ENCODE measurements at places on chromosomes 4 and X.

DNA sequence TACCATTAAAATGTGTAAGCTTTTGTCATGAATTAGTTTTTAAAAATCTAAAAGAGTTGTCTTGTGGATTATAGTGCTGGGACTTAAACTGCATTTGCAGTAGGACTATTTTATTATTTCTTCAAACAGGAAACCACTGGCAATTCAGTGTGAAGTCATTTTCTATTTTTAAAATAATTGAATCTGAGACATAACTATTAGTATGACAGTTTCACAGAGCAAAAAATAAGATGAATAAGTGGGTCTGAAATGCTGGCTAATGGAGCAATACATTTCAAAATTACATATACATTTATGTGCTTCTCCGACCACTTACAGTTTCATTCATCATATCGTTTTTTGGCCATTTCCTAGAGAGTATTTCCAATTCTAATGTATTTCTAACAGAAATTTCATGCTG is 75.3 kb upstream of the RAPGEF2 start:
- no peak for DNase-seq

DNA sequence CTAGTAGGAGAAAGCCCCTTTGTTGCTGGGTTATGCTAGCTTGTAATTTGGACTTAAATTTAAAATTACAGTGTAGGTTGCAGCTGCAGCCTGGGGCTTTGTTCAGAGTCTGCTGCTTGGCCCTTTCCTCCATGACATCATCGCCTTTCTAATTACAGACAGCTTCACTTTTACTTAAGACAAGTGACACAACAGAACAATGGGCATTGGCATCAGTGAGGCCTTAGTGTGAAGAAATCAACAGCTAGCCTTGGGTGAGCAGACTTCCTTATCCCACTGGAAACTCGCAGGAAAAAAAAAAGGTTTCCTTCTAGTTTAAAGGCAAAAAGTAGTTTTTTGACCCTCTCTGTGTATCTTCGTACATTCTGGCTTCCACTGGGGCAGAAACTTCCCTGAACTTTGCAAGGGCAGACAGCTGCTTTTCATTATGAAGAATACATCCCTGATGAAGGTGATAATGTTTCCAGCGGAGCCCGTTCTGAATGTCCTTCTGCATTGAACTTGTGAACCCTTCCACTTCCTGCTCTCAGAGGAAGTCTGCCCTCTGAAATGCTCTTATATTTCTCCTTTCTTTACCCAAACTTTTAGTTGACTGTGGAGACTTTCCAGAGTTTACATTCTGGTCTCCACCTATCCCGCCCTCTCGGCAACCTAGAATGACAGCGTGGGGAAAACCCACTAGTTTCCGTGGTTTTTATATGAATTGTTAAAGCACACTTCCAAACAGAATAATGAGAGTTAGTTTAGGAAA is 123.2 kb upstream of the FAM9C start:
- DNase-seq, result no peak

- DNase-seq, result no peak
Observed at GRCh38 chr4:106302062-106302438, 14.0 kb downstream of the TBCK start.

DNA sequence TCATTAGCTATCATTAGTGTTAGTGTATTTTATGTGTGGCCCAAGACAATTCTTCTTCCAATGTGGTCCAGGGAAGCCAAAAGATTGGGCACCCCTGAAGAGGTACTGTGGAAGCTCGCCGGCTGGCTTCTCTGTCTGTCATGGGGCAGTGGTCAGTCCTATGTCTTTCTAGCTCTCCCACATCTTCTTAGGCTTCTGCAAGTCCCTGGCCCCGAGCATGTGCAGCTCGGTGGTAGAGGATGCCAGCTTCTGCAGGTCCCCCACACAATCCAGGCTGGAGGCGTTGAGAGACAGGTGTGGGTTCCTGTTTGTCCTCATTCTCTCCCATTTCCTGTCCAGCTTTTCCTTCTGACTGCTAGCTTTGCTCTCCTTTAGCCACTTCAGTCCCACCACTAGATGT is 134.1 kb upstream of the NALF2 start:
- DNase-seq, result no peak

DNA sequence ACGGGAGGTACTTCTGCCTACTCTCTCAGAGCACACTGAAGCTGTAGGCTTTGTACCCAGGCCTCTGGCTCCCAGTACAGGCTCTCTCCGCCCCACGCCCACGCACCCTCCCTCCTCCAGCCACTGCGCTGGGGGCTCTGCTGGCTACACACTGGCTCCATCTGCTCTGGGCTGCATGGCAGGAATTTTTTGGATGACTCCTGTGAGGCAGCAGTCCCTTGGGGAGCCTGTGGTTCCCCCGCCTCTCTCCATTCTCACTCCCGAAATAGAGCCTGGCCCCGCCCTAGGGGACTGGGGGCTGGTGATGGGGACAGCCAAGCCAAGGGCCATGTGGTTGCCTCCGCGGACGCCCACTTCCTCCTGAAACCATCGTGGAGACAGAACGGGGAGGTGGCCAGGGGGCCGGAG is 58.1 kb upstream of the ADRA2C start:
- no peak for DNase-seq

GRCh38 chr4:154660052-154660451 is 47.6 kb upstream of the FGG start:
- no peak for DNase-seq

GRCh38 chr4:149223659-149224058 is 592.0 kb downstream of the IQCM start:
- DNase-seq, result no peak

DNA sequence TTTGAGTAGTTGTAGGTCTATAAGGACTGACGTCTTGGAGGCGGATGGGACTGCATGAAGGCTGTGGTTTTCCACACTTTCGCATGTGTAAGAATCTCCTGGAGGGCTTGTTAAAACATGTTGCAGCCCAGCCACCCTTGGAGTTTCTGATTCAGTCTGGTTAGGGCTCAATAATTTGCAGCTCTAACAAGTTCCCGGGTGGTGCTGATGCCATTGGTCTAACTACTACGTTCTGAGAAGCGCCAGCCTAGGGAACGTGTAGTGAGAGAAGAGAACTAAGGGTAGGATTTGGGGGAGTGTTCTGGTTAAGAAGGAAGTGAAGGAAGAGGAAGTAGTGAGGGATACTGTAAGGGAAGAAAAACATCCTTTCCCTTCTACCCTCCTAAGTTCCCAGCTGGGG is 138.9 kb downstream of the LARP7 start:
- DNase-seq, result no peak

DNA sequence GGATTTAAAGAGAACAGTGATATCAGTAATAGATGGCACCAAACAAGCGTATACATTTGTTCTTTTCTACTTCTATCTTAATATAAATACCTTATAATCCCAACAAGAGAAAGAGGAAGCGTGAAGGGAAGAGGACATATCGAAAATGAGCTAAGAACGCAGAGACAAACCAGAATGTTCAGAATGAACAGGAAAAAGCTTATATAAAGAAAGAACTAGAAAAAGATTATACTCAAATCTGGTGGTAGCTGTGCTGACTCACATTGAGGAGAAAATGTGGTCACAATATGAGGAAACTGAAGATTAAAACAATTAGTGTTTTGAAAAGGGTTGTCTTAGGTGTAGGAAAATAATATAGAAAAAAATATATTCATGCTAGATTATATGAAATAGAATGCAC is 2.0 kb upstream of the GPR34 start:
- no peak for DNase-seq

DNA sequence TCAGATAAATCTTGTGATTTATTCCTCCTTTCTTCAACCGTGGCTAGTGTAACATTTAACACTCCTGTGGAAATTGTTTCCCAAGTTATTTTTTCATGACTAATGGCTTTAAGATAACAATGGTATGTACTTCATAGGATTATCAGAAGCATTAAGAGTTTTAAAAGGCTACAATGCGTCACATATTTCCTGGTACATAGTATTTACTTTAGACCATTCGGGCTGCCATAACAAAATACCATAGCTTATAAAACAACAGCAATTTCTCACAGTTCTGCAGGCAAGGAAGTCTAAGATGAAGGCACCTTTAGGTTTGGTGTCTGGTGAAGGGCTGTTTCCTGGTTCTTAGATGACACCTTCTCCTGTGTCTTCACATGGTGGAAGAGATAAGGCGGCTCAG is 158.6 kb downstream of the PAPSS1 start:
- no peak for DNase-seq
